ENCODE measurements at places on chromosomes 2 and 18. TPM values are rescaled to one million over a fixed set of nuclear protein-coding genes. Genes with fewer than 3 reads are reported as not detected.
A peak's percentile ranks its signal among the peaks of the same experiment; 100 is the strongest.

DNA sequence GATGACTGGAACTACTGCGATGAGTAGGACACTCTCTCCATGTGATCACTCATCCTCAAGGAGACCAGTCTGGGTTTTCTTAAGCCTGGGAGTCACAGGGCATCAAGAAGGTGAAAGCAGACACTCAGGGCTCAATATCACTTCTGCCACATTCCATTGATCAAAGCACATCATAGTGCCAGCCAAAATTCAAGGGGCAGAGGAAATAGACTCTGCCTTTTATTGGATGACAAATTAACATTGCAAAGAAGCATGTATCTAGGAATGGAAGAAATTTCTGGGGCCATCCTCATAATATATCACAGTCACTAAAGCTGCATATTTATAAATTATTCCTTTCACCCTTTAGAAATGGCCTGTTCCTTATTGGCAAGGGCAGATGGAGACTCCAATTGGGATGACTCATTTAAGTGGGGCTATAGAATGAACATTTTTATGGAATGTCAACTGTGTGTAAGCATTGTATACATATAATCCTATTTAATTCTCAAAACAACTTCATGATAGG, 114.8 kb upstream of the CDC42EP3 start:
- no peak for DNase-seq

DNA sequence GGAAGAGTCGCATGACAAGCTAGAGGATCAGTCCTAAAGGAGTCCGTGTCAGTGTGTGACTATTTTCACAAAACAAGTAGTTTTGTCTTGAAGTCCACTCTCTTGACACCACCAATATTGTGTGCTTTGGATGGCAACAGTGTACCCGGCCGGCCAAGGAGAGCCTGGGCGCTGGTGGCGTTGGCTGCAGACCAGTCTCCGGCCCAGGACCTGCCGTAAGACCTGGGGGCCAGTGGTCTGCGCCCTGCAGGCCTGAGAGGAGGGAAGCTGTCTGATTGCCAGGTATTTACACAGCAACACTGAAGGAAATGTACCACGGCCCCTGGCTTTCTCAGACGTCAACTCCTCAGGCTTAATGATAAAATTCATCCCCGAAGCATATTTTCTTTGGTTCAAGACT, 472.4 kb upstream of the SALL3 start:
- DNase-seq: no peak

GRCh38 chr2:219001577-219002394, 8.6 kb upstream of the CRYBA2 start:
- DNase-seq: no peak

DNA sequence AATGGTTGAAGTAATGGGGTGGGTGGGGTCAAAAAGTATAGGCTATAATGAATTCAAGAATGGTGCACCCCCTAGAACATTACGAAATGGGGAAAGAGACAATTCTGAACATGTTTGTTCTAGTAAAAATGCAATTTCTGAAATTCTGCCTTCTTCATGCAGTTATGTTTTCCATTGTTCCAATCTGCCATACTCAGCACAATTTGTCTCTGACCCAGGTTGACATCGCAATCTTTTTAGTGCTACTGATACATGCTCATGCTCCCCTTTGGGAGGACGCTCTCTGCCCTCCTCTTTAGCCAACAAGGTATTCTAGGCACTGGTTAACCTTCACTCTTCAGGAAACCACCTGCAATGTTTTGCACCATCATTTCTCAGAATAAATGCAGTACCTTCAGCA, 1303.9 kb upstream of the PIK3C3 start:
- no peak for DNase-seq

- DNase-seq: peak; percentile 55
Measured at GRCh38 chr2:54469484-54470053, 13.4 kb downstream of the SPTBN1 start.

DNA sequence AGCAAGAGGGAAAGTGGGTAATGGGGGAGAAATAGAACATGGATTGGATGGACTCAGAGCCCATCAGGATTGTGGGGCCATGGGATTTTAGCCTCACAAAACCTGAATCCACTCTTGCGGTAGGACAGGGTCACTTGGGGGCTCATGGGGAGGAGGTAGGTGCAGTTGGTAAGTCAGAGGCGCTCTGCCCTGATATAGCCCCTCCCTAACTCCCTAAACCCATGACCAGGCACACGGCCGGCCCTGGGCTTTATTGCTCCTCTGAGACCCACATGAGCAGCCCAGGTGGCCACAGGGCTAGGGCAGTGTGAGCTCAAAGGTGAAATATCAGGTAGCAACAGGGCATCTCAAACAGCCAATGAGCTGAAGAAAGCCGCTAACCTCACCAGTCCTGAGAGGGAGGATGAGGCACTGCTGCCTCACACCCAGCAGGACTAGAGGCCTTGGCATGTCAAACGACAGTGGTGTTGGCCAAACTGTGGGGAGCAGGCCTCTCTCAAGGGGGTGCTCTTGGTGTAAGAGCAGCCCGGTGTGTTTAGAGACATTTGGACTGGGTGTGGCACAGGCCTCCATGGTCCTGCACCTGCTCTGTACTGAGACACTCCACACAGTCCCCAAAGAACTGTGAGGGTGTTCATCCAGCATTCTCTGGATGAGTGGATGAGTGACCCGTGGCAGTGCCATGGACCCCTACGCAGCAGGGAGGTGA, 90.8 kb upstream of the HS6ST1 start:
- DNase-seq: no peak

DNA sequence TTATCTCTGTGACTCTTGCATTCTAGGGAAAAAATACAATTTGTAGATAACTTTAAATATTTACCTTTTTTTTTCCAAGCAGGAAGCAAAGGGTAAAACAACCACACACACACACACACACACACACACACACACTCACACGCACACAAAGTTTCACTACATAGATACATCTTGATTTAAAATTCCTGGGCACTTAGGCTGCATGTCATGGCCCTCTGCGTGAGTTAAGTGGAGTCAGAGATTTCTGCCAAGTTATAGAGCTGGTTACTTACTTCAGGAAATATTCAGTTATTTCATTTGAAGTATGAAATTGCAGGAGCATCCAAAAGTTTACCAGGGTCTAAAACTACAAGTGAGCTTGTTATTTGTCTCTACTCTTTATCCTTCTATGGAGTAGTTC, 612.0 kb downstream of the IRS1 start:
- no peak for DNase-seq

DNA sequence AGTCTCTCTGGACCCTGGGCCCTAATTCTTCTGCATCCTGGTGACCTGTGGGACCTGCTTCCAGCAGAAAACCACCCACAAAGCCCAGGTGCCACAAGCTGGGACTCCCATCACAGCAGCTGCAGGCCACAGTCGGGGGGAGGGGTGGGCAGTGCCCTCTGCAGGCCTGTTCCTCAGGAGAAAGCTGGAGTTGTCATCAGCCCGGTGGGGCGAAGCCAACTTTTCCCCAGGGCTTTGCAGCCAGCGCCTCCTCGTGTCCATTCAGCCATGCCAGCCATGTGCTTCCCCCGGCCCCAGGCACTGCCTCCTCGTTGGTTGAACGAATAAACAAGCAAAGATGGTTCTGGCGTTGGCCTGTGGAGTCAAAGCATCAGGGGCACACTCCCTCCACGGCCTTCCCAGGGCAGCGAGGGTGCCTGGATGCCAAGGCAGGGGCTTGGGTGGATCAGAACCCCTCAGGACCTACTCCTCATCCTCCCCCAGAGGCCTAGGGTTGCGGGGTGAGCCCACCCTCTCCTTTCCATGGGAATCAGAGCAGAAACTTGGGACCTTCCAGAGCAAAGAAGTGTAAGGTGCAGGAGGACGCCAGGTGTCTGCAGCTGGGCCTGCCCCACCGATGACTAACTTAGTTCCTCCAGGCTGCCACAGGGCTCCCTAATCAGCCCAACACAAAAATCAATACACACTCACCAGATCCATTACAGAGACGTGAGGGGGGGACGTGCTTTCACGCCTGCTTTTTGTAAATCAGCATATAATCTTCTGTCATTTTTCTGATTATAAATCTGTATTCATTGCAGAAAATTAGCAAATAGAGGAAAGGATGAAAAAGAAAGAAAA, 75.7 kb upstream of the RAB6C start:
- DNase-seq: peak; percentile 34

DNA sequence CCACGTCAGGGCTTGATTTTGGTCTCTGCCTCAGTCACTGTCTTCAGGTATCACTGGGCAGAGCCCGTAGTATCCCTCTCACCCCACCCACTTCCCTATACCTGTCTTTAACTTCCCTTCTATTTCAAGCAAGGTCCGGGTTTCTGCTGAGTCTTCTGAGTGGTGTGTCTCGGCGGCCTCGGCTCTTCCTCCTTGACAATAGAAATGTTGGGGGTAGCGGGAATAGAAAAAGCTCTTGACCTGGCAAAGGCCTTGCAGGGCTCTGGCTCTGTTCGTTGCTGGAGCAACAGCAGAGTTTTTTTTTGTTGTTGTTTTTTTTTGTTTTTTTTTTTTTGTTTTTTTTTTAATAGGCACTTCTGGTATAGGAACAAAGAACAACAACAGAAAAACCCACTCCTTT, 16.0 kb upstream of the IGFBP5 start:
- DNase-seq: no peak

- peak; percentile 90 for DNase-seq
Measured at GRCh38 chr2:201233192-201233811, 27.0 kb upstream of the CASP8 start.

DNA sequence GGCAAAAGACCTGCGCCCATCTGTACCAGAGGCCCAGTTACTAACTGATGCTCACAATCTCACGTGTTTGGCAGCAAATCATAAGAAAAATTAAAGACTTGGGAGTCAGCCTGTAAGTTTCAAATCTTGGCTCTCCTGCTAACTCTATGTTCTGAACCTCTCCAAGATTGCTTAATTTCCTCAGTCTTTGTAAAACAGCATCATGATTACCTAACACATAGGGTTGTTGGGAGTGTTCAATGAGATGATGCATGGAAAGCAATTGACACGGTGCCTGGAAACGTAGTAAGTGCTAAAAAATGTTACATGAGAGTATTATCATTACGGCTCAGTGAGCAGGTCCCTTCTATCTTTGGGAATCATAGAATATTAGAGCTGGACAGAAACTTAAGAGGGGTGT, 497.6 kb upstream of the TCF4 start:
- DNase-seq: no peak

GRCh38 chr2:188142636-188143295, 148.9 kb upstream of the GULP1 start:
- DNase-seq: no peak

GRCh38 chr2:80499095-80499494, 194.5 kb upstream of the LRRTM1 start:
- peak; percentile 70 for DNase-seq

DNA sequence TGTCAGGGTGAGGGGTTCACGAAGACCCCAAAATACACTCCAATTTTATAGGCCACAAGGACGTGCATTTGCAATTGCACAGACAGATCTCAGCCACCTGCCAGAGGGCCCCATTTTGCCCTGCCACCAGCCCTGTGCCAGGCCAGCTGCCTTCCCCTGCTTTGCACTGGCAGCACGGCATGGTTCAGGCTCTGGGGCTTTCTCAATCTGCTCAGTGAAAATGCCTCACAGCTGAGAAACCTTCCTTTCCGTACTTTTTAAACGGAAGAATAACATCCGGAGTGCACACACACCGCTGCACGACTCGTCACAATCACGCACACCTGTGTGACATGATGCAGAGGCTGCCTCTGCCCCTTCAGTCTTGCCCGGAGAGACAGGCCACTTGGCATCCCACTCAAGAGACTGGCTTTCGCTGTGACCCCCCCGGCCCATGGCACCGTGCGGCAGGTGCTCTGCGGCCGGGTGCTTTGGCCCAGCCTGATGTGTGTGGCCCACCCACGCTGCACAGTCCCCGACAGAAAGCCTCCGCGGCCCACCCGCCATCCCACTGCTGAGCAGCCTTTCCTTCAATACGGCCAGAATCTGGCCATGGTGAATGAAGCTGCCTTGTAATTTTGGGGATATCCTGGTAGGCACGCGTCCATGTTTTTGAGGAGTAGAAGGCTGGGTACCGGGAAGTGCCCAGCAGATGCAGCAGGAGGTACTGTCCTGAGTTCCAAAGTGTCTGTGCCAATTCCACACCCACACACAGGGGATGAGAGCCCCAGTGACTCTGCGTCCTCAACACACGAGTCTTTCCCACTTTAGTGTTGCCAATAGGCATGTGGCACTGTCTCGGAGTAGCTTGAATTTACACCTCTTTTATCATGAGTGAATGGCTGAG, 88.8 kb downstream of the USP40 start:
- no peak for DNase-seq

GRCh38 chr2:39511219-39511604, 74.1 kb upstream of the MAP4K3 start:
- no peak for DNase-seq

DNA sequence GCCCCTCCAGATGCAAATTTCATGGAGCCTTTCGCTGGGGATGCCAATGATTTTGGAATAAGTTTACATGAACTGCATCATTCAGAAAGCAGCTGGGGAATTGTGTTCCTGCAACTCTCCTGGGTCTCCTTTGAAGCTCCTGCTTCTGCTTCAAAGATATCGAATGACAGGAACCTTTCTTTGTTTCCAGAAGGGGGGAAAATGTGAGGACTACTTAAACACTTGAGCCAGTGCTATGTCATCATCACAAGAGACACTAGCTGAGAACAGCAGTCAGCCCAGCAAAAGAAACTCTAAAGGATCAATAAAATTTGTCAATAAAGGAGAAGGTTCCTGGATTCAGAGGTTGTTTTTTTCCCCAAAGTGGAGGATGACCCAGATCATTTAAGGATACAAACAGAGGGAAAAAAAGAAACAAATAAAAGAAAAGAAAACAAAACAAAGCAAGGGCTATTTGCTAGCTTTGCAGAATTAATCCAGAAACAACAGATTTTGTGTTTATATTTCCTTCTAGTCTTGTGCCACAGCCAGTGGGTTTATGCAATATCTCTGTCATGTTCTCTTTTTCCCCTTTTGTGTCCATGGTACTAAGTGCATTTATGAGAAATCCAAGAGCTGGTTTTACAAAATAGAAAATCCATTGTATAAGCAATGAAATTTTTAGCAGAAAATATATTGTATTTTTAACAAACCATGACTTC, 463.7 kb downstream of the CDH2 start:
- DNase-seq: no peak

GRCh38 chr2:108428286-108429009, 20.6 kb upstream of the GCC2 start:
- DNase-seq: no peak

DNA sequence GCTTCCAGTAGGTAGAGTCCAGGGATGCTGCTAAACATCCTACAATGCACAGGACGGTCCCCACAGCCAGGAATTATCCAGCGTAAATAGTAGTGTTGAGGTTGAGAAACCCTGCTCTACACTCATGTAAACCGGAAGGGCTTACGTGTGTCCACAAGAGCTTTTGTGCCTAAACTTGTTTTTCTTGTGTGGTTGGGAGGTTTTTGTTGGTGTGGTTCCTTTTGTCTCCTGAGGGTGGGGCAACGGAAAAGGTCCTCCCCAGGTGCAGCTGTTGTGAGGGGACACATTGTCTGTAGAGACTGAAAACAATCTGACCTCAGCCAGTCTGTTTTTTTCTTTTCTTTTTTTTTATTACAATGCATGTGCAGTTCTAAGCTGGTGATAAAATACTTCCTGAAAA, 72.7 kb upstream of the MGAT5 start:
- no peak for DNase-seq

The WNT6 gene
- total RNA-seq: not detected

The CD8B2 gene
- not detected for total RNA-seq

The REEP1 gene
- total RNA-seq: 2.0 TPM

The DLGAP1 gene
- total RNA-seq: 27.5 TPM

The GALNT13 gene
- 0.21 TPM for total RNA-seq

The EFHD1 gene
- total RNA-seq: 0.71 TPM

The LYG1 gene
- total RNA-seq: 0.29 TPM

The GPAT2 gene
- total RNA-seq: not detected

The KIAA2012 gene
- not detected for total RNA-seq

The MYO5B gene
- 0.48 TPM for total RNA-seq

The MC4R gene
- not detected for total RNA-seq
